ENCODE measurements at places on chromosomes 6 and 20.

DNA sequence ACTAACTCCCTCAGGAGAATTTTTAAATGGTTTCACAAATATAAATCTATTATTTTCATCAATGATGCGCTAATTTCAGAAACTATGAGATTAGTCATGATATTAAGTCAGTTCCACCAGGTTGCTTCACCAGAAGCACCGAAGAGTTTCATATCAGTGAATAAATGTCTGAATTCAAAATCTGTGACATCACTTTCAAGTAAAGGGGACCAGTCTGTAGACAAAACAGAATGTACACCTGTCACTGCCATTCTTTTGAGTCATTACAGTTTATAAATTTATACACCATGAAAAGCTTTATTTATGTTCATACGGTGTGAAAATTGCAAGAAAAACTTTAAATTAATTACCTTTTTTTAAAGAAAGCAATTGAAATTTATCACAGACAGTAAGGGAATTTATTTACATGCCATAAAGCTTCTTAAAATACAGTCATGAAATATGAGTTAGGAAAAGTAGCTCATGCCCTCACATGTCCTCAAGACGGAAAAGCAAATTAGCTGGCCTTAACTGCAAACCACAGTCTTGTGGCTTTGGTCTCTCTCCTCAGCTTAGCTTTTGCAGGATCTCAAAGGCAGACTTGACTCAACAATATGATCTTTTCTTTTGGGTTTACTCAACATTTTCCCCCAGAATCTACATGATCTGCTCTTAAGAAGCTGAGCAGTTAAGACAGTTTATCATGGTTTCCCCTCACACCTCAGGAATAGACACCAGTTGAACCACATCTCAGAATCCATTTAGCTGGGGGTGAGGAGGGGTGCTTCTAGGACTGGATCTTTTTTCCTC lies 177.7 kb upstream of the MCHR2 start:
- no peak for DNase-seq

DNA sequence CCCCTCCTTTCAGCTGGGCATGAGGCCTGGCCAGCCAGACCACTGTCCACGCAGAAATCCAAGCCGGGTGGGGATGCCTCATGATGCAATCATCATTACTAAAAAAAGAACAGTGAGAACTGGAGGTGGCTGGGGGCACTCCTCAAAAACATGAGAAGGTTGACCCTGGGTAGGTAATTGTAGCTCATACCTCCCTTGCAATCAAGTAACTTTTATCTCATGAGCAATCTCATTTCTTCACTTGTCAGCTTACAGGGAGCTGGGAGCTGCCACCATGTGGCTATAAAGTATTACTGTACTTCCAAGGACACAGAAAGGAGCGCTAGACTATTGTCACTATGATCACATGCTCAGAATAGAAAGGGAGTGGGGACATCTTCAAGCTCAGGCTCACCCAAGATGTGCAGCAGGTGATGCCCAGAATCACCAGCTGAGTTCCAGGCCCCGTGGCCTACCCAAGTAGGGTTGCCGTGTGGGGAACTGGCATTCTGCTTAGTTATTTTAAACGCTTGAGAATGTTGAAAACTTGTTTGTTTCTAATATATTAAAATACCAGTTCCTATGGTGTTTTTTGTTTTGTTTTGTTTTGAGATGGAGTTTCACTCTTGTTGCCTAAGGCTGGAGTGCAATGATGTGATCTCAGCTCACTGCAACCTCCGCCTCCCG lies 3.0 kb upstream of the CDH26 start:
- DNase-seq = no peak

- DNase-seq = no peak
Measured at GRCh38 chr20:36917943-36918342, 33.6 kb downstream of the SAMHD1 start.

GRCh38 chr20:8398263-8399051 lies 266.4 kb downstream of the PLCB1 start:
- no peak for DNase-seq

- no peak for DNase-seq
Measured at GRCh38 chr6:144416244-144416643, 131.1 kb downstream of the UTRN start.

GRCh38 chr6:45184040-45184439 lies 144.1 kb upstream of the RUNX2 start:
- no peak for DNase-seq

DNA sequence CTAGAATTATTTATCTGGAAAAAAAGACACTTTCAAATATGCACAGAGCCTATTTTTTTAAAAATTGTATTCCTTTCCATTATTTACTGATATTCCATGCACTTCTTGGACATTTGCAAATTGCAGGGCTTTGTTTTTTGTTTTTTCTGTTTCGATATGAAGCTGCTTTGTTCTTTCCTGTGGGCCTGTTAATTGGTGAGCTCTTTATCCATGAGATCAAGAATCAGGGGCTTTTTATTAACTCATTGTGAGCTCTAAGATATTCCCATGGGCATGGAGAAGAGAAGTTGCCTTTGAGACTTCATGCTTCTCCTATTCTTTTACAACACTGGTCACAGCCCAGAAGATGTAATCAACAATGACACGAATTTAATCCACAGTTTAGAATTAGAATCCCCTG lies 145.1 kb downstream of the SAMD5 start:
- DNase-seq = no peak

GRCh38 chr6:144319211-144319610 lies 34.1 kb downstream of the UTRN start:
- no peak for DNase-seq

Data from non-pigmented ciliary epithelial cell (primary cell).